Urinary bladder (tissue), 4 donors: ENCODE measurements at places on chromosomes 5 and 9.

DNA sequence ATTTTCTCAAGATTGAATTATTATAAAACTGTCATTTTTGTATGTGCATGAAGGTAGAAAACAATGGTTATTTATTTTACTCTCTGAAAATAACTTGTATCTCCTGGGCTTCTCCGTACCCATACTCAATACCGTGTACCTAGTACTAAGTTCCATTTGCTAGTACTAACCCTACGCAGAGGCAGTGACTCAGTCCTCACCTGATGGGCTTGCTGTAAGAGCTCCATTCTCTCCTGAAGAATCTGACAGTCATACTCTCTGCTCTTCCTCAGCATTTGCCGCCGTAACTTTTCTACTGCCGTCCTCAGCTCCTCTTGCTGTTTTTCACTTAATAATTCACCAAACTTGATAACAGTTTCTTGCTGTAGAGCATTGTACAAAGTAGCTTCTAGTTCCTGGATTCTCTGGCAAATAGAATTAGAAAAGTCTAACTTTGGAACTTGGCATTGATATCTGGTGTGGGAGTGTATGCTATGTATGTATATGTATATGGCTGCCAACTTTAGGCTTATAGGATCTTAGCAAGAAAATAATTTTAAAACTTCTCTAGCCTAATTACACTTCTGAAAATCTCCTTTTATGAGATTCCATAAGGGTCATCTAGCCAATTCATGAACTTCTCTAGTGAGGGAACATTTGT lies 108.0 kb upstream of the DPYSL3 start:
- no peak for DNase-seq

GRCh38 chr9:2192356-2192979 lies 177.3 kb downstream of the SMARCA2 start:
- DNase-seq = no peak

GRCh38 chr5:73747696-73748380 lies 121.8 kb downstream of the ARHGEF28 start:
- DNase-seq = no peak

DNA sequence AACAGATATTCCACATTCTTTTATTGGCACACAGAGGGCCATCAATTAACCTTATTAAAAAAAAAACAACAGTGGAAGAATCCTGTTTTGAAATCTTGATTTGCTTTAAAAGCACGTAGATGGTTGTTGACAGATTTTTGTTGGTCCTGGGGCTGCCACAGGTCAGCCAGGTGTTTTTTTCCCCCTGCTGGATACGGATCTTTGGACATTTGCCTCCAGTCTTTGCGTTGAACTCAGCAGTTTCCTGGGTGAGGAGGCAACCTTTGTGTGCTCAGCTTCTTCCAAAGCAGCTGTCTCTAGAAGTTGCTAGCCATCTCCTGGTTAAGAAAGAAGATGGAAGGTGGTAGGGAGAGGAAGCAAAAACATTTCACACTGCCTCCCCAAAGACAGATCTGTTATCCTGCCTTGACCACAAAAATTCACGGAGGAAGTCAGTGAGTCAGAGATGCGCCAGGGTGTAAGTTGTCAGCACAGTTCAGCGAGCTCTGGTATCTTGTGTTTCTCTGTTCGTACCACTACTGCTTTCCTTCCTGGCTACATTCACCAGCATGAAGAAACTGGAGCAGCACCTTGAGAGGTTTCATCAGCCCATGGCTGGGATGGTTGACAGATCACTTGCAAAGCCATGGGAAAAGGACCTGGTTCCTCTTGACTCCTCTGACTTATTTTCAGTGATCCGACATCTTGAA lies 207.3 kb downstream of the ARHGAP26 start:
- DNase-seq = no peak

DNA sequence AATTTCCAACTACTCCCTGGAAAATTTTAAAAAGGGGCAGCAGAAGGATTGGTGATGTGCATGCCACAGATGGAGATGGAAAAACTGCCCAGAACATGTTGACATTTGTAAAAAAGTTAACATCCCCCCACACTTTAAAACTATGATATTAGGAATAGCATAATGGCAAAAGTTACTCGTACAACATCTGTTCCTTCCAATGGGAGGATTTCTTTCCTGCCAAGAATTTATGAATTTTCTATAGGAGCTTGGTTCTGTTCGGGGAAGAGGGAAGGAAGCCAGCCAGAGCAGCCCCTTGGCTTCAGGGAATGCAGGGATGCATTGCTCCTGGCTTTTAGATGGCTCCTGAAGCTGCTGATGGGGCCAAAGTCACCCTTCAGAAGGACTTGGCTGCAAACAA lies 22.7 kb downstream of the KLF4 start:
- no peak for DNase-seq

DNA sequence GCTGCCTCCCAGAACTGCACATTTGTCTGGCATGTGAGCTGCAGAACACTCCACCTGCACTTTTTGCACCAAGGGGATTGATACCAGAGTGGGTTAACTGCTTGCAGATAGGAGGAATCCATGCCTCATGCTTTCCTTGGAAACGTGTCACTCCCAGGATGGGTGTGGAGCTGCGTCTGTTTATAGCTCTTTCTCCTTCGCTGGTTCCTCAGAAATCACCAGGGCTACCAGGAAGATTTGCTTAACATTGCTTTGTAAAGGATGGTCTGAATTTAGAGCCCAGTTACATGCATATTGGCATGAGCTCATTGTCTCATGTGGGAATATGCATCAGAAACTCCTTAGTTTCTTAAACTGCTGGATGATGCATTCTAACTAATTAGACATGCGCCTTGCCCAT lies 234.6 kb downstream of the GADD45G start:
- DNase-seq = no peak

DNA sequence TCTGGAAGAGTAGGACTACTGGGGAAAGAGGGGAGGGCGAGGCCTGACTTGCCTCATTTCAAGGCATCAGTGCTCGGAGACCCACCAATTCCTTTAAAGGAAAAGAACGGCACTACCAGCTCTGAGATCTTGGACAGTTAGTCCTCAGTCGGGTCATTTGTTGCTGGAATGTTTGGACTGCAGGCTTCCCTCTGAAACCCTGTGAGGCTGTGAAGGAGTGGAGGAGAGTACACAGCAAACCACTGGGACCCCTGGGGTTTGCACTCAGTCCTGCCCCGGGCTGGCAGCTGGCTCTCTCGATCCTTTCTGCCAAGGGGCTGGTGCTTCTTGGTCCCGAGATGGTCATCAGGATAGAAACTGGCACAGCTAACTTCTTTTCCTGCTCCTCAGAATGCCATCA lies 194.5 kb downstream of the TRIO start:
- DNase-seq = no peak
